ENCODE measurements at places on chromosomes 4 and X.

- DNase-seq: no peak
Observed at GRCh38 chr4:6556263-6556662, 18.7 kb upstream of the MAN2B2 start.

- DNase-seq: no peak
Observed at GRCh38 chrX:53048169-53049126, at the start of gene GPR173. GPR173 (plus strand) TSS chrX:53048789; CDS start chrX:53076622, 27,833 bp downstream.

- DNase-seq: no peak
Observed at GRCh38 chrX:19707246-19707871, 180.0 kb downstream of the SH3KBP1 start.

- DNase-seq: no peak
Observed at GRCh38 chr4:147891476-147892115, 159.7 kb downstream of the ARHGAP10 start.

DNA sequence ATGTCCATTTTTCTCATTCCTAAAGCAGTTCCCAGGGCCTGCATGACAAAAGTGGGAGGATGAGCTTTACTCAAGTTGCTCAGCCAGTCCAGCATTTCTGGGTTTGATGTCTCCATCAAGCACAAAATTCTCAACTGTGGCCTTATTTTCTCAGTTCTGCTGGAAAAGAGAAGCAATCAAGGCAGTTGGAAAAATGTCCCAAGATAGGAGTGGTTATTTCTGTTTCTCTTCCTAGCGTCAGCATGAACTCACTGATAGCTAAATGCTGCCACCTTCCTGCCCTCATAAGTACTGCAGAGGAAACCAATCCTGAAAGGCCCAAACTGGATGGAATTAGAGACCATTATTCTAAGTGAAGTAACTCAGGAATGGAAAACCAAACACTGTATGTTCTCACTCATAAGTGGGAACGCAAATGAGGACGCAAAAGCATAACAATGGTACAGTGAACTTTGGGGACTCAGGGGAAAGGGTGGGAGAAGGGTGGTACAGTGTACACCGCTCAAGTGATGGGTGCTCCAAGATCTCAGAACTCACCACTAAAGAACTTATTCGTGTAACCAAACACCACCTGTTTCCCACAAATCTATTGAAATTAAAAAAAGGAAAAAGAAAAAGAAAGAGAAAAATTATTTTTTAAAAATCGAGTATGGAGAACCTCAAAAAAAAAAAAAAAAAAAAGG lies 29.6 kb downstream of the ADH7 start:
- no peak for DNase-seq

DNA sequence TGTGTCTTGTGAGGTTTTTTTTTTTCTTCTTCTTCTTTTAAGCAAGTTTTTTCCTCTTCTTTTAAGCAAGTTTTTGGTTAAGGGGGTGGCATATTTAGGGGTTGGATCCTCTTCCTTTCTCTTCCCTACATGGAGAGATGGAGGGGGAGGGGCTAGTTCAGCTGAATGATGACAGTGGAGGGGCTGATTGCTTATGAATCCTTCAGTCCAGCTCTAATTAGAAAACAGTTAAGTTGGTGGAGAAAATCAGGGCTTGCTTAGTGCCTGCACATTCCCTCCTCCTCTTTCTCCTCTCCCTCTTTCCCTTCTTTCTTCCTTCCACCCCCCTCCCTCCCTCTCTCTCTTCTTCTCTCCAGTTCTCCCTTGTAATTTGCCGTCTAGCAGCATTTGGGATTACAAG lies 4.4 kb upstream of the HAND2 start:
- DNase-seq: no peak

DNA sequence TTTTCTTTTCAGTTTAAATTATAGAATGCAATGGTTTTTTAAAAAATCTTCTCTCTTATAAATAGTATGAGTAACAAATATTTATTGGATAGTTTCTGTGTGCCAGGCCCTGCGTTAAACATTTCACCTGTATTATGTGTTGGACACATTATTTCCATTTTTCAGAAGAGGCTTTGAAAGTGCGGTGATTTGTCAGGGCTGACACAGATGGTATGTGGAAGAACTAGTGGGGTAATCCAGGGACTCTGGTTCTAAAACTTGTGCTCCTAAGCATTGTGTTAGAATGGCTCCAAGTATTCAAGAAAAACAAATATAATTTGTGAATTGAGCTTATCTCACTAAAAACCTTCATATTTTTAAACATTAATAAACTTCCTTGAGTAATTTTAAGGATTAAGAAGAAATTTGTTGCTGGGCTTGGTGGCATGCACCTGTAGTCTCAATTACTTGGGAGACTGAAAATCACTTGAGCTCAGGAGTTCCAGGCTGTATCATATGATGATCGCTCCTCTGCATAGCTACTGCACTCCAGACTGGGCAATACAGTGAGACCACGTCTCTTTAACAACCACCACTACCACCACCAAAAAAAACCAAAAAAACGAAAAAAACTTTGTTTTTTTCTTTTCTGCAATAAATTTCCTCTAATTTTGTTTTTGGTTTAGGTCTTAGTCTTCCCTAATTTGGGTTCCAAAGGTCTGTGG lies 40.0 kb downstream of the RAPGEF2 start:
- no peak for DNase-seq

DNA sequence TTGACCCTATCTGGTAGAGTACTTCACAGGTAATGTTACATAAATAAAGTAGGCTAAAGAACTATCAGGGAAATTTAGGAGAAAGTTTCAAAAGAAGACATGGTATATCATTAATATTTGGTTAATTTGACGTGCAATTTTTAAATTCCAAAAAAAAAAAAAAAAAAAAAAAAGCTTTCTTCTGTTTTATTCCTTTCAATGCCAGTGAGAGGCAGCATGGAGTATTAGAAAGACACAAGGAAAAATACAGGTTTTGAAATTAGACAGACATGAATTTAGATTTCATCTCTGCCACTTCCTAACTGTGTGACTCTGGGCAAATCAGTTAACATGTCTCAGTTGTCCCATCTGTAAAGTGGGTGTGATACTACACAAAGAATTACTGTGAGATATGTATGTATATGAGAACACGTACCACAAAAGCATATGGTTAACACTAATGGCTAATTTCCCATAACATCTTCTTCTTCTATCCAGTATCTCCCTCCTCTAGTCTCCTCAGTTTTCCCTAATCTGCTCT lies 132.5 kb downstream of the GPC3 start:
- DNase-seq: no peak

Data from SIG-M5 (cell line).